Activated CD4-positive, alpha-beta T cell treated with anti-CD3 and anti-CD28 coated beads for 1 hour (primary cell): ENCODE measurements at places on chromosomes 2 and 18.

GRCh38 chr18:11663439-11664029 is 25.5 kb upstream of the GNAL start:
- no peak for DNase-seq

GRCh38 chr2:72051204-72051603 is 96.5 kb downstream of the CYP26B1 start:
- no peak for DNase-seq

GRCh38 chr2:70686577-70687460 is 81.2 kb downstream of the ADD2 start:
- no peak for DNase-seq

GRCh38 chr18:68448736-68449135 is 266.2 kb downstream of the TMX3 start:
- DNase-seq = no peak

DNA sequence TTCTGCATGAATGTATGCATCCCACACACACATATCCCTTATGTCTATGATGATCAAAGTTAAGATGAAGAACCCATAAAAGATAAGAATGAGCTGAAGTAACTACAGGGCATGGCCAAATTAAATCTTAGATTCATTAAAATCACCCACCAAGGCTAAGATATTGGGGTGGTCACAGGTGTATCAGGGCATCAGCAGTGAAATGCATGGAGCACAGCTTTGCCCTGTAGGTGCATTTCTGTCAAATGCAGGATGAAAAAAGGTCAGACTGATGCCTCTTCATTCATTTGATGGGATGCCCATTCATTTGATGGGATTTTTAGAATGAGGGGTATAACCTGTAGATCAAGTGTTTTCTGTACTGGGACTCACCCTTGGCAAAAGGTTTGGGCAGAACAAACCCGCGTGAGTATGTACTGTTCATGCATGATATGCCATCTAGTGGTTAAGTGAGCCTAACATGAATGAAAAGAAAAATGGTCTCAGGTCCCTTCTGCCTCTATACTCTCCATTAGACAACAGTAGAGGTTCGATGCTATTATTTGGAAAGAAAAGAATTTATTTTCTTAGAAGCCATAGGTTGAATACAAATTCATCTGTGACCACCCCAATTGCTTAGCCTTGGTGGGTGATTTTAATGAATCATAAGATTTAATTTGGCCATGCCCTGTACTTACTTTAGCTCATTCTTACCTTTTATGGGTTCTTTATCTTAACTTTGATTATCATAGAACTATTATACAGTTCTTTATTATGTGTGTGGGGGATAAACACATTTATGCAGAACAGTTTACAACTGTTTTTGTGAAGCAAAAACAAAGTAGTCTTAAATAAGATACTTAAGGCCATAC is 43.2 kb upstream of the NOSTRIN start:
- DNase-seq = no peak

DNA sequence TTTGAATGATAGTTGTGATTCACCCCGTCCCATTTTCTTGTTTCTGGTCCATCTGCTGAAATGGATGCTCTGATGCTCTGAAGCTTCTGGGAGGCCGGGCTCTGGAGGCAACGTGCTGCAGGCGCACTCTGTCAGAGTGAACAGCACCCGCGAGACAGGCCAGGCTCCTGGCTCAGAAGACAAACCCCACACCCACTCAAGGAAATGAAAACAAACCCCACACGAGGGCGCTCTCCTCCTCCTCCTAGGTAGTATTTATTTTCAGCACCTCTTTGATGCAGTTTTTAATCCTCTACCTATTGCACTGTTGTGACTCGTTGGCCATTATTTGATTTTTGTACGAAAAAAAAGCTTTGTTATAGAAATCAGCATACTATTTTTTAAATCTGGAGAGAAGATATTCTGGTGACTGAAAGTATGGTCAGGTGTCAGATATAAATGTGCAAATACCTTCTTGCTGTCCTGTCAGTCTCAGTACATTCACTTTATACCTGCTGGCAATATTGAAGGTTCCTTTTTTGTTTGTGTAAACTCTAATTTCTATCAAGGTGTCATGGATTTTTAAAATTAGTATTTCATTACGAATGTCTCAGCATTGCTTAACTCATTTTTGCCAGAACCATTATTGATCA is 10.3 kb upstream of the CHST10 start:
- DNase-seq = peak; percentile 42

DNA sequence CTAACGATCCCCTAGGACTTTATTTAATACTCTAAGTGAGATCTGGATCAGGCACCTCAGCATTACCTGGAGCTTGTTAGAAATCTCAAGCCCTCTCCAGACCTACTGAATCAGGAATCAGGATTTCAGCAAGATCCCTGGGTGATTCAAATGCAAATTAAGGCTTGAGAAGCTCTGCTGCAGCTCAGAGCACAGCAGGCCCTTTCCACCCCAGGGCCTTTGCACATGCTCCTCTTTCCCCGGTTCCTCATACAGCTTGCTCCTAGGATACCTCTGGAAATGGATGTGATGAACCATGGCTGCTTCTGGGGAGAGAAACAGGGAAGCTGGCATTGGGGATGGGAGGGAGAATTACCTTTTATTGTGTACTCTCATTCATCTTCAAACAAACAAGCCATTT is 40.3 kb upstream of the MGAT4A start:
- no peak for DNase-seq

- no peak for DNase-seq
Observed at GRCh38 chr2:215693999-215694580, 258.2 kb upstream of the FN1 start.

- no peak for DNase-seq
Observed at GRCh38 chr2:176496761-176497160, 227.5 kb downstream of the MTX2 start.
